HEK293T (cell line): ENCODE measurements at places on chromosomes 16 and 17.

DNA sequence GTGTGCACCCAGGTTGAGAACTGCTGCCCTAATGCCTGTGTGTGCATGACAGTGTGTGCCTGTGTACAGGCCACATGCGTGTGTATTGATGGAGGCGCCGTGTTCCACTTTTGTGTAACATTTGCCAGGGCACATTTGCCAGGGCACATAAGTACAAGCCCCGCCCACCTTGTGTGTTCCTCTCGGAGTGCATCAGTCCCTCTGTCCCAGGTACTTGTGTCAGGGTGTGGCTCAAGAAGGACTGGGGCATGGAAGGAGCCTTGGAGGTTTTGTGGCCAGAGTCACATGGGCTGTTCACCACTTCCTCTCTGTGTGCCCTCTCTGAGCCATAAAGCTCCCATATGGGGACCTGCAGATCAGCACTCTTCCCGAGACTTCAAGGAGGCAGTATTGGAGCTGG lies 73.9 kb downstream of the MRM1 start:
- no peak for DNase-seq

GRCh38 chr17:44971776-44972483 lies 3.8 kb upstream of the C1QL1 start:
- no peak for DNase-seq

GRCh38 chr16:1920727-1921171 lies 2.5 kb upstream of the HS3ST6 start:
- DNase-seq: peak; percentile 88

GRCh38 chr17:13544292-13544691 lies 57.4 kb downstream of the HS3ST3A1 start:
- no peak for DNase-seq

- no peak for DNase-seq
Observed at GRCh38 chr17:18038149-18038850, 668 bp downstream of the ATPAF2 start.

GRCh38 chr16:3767333-3767986 lies 50.1 kb upstream of the TRAP1 start:
- no peak for DNase-seq

- DNase-seq: peak; percentile 84
Observed at GRCh38 chr17:7844292-7845154, 10.3 kb upstream of the TMEM88 start.

DNA sequence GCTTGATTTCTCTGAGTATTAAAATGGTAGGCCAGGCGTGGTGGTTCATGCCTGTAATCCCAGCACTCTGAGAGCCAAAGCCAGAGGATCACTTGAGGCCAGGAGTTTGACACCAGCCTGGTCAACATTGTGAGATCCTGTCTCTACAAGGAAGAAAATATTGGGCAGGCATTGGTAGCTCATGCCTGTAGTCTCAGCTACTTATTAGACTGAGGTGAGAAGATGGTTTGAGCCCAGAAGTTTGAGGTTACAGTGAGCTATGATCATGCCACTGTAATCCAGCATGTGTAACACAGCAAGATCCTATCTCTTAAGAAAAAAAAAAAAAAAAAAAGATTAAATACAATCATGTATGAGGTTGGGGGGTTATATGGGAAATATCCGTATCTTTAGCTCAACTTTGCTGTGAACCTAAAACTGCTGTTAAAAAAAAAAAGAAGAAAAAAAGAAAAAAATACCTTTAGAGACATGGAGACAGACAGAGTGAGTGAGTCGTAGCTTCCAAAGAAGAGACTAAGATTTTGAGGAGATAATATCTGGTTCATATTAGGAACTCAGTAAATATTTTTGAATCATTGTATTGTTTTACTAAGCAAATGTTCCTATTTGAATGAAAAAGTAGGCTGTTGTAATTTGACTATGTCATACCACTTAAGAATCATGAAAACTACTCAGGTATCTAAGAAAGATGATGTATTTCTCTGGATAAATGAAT lies 325.7 kb upstream of the TBX2 start:
- no peak for DNase-seq

DNA sequence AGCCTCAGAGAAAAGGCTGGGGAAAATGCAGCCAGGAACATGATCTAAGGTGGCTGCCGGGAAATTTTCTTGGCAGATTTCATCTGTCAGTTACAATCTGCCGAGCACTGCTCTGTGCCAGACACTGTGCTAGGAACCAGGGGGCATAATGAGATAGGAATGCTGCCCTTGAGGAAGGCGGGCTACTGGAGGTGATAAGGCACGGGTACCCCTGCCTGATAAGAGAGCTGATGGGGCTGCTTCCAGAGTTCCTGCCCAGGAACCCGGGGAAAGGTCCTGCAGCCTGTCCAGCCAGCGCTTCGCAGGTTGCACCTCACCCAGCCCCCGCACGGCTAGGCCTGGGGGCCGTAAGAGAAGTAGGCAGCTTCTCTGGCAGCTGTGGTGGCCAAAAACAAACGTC lies 3.1 kb downstream of the SCNN1G start:
- no peak for DNase-seq

GRCh38 chr17:82974136-82974952 lies 105.1 kb upstream of the METRNL start:
- no peak for DNase-seq

- DNase-seq: no peak
Observed at GRCh38 chr17:73792994-73793393, 148.7 kb upstream of the SDK2 start.

- no peak for DNase-seq
Observed at GRCh38 chr17:81334391-81334901, 39.3 kb upstream of the SLC38A10 start.

DNA sequence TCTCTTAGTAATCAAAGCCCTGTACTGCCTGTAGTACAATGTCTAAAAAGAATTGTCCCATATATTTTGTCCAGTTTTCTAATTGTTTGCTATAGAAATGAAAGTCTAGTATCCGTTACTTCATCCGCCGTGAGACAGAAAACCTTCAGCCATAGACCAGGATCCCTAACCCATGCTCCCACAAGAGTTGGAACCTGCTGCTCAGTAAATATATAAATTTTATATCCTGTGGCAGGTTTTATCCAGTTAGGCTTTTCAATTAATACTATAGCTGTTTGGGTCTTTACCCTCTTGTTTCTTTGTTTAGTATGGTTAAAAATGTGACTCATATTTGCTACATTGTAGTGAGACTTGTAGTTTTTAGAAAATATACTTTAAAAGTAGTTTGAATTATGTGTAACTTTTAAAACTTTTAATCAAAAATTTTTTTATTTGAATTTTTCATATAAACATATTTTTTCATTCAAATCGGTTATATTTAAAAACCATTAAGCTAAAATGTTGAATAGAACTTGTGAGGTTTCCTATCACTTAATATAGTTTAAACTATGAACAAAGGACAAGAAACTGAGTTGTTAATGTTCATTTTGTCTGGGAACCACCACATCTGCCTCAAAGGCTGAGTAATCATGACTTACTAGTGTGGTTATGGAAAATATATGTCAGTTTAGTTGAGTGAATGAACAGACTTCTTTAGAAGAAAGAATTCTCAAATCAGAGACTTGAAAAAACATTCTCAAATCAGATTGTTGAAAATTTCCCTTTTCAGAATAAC lies 54.8 kb downstream of the VMP1 start:
- DNase-seq: no peak

DNA sequence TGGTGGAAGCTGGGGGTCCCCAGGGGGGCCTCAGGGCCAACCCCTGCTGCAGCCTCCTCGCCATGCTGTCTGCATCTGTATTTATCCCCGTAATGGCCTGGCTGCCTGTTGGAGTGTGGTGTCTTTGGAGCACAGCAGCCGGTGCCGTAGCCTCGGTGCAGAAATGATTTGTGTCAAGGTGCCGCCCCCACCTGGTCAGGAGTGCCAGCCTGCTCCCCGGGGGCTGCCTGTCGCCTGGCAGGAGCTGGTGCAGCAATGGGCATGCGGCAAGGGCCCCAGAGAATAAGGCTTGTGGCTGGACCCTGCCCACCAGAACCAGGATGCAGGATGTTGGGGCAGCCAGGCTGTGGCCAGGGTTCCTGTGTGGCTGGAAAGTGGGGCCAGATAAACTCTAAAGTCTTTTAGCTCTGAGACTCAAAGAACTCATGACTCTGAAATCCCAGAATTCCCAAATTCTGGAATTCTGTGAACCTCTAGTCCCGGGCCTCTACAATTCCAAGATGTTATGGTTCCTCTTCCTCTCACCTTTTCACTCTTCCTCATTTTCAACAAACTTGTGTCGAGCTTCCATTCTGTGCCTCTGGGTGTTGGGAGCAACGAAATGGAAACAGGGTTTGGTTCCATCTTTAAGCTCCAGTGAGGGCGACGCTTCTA lies 5.9 kb downstream of the CPNE2 start:
- no peak for DNase-seq

GRCh38 chr16:25134166-25134700 lies 22.7 kb downstream of the LCMT1 start:
- no peak for DNase-seq

GRCh38 chr17:38761612-38762011 lies 9.1 kb downstream of the PSMB3 start:
- peak; percentile 41 for DNase-seq

- DNase-seq: no peak
Observed at GRCh38 chr16:84690088-84690819, 9.5 kb upstream of the USP10 start.

- no peak for DNase-seq
Observed at GRCh38 chr17:9150446-9151090, 129.3 kb downstream of the NTN1 start.

GRCh38 chr17:81832608-81833159 lies 407 bp downstream of the MCRIP1 start:
- no peak for DNase-seq

DNA sequence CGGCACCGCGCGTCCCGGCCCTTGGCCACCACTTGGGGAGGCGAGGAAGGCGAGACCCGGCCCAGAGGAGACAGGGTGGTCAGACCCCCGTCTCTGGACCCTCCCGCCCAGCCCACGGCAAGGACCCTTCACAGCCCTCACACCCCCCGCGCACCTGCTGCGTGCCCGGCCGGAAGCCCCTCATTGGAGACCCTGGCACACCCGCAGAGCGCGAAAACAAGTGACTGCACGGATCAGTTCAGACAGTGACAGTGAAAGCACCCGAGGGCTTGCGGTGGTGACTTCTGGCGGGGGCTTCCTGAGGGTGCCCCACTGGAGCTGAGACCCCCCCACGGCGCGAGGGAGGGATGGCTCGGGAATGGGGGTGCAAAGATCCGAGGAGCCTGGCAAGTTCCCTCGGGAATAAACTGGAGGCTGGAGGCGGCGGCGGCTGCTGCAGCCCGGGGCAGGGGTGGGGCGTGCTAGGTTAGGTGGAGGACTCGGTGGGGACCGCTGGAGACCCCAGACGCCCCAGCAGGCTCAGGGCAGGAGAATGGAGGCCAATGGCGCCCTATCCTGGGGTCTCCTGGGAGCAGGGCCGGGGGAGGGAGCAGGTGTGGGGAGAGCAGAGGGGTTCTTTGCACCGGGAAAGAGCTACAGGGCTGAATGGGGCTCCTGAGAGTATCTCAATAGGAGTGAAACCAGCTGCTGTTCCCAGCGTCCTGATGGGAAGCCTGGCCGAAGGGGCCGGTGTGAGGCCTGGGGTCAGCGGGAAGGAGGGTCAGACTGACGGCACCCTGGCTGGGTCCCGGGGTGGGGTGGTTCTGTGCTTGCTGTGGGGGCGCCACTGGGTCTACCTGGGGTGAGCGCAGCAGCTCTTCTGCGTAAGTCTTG lies 824 bp upstream of the FBXL16 start:
- no peak for DNase-seq

DNA sequence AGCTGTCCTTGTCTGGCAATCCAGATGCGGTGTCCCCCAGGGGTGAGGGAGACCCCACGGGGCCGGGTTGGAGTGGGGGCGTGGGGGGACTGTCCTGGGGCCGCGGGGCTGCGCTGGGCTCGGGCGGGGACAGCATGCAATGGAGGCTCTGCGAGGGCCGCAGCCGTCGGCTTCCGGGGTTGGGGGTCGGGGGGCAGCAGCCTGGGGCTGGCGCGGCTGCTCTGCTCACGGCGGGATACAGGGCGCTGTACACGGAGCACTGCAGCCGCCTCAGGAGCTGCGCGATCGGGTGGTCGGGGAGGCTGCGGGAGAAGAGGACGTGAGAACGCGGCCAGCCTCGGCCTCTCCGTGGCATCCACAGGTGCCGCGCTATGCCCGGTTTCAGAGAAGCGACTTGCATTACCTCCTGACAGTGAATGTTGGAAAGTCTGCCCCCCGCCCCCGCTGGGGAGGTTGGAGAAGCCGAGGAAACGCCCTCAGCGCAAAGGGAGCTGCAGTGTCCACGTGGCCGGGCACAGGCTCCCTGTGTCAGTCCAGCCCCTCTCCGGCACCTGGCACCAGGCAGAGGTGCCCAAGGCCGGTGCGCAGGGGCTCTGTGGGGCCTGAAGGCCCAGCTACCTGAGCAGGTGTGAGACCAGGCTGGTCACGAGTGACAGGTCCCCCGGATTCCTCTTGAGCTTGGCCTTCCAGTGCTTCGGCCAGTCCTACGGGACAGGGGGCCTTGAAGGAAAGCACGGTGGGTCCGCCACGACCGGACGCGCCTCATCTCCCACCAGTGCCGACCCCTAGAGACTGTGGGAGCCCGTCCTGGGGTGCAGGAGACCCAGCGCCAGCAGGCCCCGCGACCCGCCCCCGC lies 9.4 kb upstream of the SPATA2L start:
- DNase-seq: no peak

DNA sequence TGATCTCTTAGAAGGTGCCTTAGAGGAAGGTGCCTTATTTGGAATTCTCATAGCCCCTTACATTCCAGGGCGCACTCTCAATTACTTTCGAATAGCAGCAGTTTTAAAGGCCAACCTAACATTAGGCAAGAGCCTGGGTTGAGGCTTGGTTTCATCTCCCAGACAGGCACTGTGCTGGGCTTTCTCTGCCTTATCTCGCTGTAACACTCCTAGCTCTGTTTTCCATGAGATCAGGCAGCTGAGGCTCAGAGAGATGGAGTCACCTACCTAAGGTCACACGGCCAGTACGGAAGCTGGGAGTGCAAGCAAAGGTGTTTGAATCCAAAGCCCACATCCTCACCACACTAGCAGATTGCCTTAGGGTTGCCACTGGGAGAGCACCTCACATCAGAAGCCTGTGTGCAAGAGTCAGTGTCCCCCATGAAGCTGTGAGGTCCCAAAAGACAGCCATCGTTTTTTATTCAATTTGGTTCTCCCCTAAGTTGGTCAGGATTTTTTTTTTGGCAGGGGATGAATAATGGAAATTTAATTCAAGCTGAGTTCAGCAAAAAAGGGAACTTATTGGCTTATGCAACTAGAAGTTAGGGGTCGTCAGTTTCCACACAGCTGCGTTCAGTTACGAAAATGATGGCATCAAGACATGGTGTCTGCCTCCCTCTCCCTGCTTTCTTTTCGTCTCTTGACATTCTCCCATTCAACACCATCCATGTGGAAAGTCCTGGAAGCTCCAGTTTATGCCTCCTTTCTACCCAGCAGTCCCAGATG lies 206.4 kb downstream of the KATNIP start:
- no peak for DNase-seq
